Glutamatergic neuron (in vitro differentiated cells): ENCODE measurements at places on chromosomes 1 and 21.
A peak's percentile ranks its signal among the peaks of the same experiment; 100 is the strongest.

DNA sequence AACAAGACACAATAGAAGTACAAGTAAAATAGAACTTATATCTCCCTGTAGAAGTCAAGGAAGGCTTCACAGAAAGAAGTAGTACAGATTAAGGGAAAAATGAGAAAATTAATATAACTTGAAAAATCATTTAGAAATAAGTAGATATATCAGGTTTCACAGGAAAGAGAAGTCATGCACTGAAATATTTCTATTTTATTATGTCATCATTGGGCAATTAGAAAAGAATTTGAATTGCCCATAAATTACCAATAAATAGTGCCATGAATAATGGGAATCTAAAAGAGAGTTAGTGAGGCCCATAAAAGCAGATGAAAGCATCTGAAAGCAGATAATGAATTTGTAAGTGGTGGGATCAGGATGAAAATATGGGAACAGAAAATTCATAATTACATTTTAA, 1597.8 kb downstream of the PLA2G4A start:
- DNase-seq = no peak

DNA sequence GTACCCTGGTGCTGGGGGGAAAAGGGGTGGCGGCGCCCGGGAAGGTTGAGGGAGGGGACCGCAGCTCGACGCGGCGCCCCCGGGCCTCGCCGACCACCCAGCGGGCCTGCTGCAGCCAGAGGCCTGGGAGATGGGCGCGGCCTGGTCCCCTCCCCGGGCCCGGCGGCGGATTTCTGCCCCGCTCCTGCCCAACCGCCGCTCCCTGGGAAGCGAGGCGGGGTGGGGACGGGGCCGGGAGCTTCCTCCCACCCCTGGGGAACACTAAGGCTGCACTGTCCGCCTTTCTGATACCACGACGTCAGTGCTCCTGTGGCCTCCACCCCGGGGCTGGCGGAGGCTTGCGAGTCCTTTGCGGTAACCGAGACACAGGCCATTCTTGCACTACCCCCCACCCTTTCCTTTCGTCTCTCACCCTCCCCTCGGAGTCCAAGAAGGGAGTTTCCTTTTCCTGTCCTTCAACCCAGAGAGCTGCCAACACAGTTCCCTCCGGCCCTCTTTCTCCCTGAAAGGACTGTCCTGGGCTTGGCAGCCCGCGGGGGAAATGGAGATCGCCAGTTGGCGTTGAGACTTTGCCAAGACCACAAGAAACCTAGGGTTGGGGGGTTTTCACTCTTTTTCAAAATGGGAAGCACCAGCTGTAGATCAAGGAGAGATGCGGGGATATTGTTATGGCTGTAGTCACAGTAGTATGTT, 742 bp downstream of the SH3GLB1 start:
- peak; percentile 76 for DNase-seq

DNA sequence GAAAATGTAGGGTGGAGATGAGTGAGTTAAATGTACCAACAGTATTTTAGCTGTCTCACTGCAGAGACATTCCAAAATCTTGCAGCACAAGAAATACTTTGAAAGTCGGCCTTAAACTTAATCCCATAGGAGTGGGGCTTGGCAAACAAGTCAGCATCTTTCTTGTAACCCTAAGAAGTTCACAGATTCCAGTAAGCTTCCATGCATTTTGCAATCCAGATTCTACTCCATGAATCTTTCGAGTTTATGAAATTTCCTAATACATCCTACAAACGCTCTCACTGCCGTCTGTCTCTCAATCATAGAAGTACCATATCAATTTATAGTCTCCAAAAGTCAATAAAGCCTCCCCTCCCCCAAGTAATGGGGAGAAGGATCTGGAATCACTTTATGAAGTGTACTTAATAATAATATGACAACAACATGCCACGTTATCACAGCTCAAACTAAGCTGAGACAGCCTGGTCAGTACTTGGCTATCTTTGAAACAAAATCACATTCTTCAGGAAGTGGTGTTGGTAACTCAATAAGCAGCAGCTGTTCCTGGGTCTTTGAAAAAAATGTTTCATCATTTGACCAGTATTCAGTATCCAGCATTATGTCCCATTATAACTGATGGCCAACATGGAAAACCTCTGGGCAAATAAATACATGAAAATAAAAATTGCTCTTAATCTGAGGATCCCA, 317.4 kb upstream of the RUNX1 start:
- no peak for DNase-seq

DNA sequence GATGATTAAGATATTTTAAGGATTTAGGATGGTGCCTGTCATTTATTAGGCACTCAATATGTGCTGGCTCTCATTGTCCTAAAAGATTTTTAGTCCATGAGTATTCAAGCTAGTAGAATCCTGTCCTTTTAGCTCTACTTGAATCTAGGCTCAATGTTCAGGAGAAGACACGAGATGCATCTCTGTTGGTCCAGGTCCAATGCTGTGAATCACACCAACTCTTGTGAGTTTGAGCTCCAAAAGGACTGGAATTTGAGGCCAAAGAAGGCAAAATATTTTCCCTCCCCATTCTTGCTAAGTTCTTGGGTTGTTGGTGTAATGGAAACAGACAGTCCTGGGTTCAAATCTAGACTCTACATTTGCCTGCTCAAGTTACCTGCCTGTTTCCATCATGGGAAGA, 1.4 kb upstream of the PODN start:
- no peak for DNase-seq

DNA sequence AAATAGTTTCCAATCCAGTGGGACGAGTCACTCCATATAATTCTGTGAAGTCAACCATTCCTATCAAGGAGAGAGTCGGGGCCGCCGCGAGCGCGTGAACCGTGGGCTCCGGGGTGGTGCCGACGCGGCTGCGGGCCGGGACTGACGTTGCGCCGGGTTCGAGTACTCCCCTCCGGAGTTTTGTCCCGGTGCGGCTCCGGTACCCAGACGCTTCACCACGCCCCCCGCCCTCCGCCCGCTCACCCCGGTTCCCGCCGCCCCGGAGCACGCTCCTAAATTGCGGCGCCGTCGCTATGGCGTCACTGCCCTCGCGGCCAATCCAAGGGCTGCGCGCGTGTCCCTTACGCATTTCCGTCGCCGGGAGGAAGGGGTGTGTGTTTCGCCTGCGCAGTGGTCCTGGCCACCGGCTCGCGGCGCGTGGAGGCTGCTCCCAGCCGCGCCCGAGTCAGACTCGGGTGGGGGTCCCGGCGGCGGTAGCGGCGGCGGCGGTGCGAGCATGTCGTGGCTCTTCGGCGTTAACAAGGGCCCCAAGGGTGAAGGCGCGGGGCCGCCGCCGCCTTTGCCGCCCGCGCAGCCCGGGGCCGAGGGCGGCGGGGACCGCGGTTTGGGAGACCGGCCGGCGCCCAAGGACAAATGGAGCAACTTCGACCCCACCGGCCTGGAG, at the start of gene ATAD3B:
Gene ATAD3B, plus strand, starts transcription at position 377 of the 664 bp plus-strand sequence. Its CDS starts 120 bp downstream, at position 497.
- peak; percentile 93 for DNase-seq

DNA sequence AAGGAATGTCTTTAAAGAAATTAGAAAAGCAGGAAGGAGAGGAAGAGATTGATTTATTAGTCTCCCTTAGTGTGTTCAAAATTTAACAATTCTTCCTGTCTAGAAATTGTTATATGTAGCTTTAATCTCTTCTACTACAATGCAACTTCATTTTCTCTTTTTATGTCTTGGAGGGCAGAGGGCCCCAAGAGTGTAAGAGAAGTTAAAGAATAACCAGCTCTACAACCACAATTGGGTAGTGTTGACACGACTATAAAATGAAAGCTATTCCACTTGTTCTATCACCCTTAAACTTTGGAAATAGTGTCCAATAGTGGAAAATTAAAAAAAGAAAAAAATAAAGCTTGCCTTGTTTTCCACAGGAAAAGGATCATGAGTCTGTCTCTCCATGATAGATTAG, 82.6 kb upstream of the DPYD start:
- DNase-seq = no peak

- DNase-seq = no peak
These were observed 5.7 kb downstream of the PARK7 start for GRCh38 chr1:7967196-7967595.

GRCh38 chr1:224513787-224514209, 79.2 kb upstream of the WDR26 start:
- DNase-seq = peak; percentile 95

DNA sequence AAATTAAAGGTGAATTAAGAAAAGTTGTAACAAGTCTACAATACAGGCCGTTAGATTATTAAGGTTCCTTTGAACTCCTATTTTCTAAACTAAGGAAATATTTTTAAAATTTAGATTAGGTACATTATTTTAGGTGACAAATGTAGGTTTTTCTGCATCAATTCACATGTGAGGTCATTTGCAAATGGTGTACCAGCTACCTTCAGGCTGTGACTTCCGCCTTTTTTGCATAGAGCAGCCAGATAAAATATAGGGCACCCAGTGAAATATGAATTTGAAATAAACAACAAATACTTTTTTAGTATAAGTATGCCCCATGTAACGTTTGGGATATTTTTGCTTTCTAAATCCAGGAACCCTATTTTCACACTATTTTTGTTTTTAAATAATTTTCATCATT, 544.0 kb downstream of the LMO4 start:
- DNase-seq = no peak

- DNase-seq = no peak
These were observed 17.4 kb upstream of the IFNAR2 start for GRCh38 chr21:33212159-33212851.

DNA sequence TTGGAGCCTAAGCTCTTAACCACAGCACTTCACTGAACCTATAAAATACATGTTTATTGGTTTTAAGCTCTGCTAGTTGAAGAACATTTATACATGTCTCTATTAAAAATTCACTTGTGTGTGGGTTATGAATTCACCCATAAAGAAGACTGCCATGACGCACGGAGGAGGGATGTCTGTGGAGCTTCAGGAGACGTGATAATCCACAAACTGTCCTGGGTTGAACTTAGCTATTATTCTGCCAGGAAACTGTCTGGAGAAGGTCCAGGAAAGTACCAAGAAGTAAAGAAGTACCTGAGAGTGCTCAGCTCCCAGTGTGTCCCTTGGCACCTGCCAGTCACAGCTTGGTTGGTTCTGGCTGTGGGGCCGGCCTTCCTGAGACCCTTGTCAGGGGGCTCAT, 56.3 kb downstream of the DDR2 start:
- DNase-seq = no peak

GRCh38 chr21:37072274-37072987, 440 bp downstream of the PIGP start:
- peak; percentile 76 for DNase-seq
